ENCODE measurements at places on chromosomes 6 and 20. TPM values are rescaled to one million over a fixed set of nuclear protein-coding genes. Genes with fewer than 3 reads are reported as not detected.

DNA sequence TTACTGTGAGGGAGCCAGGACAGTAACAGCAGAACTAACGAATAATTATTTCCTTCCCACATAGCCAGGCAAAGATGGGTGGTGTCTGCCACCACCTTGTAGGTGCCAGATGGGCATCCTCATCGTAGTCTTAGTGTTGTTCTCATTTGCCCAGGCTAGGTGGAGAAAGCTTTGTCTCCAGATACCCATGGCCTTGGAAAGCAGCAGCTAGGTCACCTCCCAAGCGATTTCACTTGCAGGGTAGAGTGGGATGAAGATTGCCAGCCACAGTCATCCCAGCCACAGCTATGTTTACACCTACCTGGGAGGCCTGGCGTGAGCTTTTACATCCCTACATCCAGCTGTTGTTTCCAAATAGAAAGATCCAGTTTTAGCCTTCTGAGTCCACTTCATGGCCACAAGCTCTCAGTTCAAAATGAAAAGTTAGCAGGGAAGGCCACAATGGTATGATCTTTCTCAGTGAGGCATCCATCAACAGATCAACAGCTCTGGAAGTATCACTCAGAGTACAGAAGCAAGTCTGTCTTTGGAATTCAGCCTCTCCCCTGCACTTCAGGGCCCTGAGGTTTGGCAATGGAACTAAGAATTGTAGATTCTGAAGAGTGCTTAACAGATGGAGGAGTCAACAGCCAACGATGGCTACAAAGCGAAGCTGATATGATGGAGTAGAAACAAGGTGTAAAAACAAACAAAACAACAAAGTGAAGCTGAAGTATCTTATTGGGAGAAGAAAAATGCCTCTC lies 11.0 kb upstream of the SNRPC start:
- DNase-seq: no peak

- no peak for DNase-seq
These were observed 2.7 kb downstream of the FOXC1 start for GRCh38 chr6:1612299-1612973.

The PNLDC1 gene
- not detected for total RNA-seq

The PPP1R3G gene
- total RNA-seq: 0.16 TPM

The VNN1 gene
- not detected for total RNA-seq

The HLA-F gene
- 28.0 TPM for total RNA-seq

DNA sequence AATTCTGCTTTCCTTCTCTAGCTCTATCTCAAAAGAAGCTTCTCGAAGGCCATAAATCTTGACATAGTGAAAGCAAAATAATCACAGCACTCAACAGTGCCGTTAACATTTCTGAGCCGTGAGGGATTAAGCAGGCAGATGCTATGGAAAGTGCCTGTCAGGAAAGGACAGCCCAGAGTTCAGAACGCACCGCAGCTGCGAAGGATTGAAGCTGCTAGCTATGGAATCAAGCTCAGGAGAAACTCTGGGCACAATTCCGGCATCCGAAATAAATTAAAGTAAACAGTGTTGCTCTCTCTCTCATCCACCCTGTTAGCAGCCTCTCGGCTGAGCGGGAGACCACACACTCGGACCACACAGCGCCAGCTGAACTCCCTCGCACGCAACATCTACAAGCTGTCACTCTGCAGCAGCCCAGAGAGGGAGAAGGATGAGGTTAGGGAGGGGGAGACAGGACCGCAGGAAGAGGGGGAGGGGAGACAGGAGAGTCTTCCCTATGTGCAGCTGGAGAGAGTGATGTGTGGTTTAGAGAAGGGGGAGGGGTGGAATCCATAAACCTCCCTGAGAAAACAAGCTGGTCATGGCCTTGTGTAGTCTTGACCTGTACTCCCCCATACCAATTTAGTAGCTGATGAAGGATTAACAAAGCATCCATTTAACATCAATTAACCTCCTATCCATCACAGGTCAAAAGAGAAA lies 9.0 kb downstream of the EXOC2 start:
- no peak for DNase-seq

DNA sequence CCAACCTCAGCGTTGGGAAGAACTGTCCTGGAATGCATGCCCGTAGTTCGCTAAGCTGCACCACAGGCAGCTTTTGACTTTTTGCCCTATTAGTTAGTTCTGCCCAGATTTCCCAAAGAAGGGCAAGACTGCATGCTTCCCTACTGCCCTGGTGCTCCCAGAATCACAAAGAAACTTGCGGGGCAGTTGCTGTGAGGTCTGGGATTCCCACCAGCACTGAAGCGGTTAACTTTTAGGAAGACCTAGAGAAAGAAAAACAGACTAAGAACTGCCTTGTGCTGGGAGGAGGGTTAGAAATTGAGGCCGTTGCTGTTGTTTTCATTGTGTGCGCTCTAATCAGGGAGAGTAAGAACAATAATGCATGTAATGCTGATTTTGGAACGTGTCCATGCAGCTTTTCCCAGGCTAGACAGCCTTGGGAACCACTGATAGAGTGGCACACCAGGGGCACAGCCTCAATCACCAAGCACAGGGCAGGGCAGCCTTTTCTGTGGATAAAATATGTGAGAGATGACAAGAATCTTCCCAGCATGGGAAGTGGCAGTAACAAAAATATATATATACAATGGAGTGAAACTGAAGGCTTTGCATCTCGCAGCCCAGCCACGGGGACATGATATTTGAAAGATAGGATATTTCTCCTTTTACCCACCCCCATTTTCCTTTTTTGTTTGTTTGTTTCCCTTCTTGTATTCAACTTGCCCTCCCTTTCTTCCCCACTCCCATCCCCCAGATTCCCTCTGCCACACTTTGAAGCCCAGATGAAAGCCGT lies 137.7 kb upstream of the HEY2 start:
- DNase-seq: peak; percentile 10

- DNase-seq: no peak
These were observed 428.8 kb upstream of the EPHA7 start for GRCh38 chr6:93848031-93848742.

GRCh38 chr20:51126337-51126736 lies 103.4 kb upstream of the KCNG1 start:
- DNase-seq: no peak

The CALHM5 gene
- not detected for total RNA-seq

Measured in SK-MEL-5 (cell line).